ENCODE measurements at places on chromosomes 6 and 20.

DNA sequence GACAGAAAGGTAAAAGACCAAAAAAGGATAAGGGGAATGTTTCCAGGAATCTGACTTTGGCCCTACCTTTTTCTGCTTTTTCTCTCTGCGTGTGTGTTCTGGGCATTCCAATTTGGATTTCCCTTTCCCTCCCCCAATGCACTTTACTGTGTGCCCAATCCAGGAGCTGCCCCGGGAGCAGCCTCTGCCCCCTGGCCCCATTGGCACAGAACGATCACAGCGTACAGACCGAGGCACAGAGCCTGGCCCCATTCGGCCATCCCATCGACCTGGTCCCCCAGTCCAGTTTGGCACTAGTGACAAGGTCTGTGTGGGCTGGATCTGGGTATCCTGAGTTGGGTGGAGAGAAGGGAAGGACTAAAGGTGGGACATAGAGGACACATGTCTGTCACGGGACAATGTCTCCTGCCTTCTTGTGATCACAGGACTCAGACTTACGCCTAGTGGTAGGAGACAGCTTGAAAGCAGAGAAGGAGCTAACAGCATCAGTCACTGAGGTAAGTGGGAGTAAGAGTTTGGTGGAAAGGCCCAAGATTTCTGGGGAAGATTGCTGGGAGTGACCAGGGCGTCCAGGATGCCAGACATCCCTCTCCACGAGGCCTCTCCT lies 14.6 kb downstream of the PRRC2A start:
- no peaks in the 10 kb centered on the region for H3K4me1 ChIP-seq
- H3K27ac ChIP-seq, result no peak overlapping the region
- no peaks in the 10 kb centered on the region for H3K27me3 ChIP-seq
- no peak overlapping the region for H3K4me3 ChIP-seq
- H3K36me3 ChIP-seq, result peaks cover 100% of the 10 kb centered on the region
- no peak for DNase-seq

DNA sequence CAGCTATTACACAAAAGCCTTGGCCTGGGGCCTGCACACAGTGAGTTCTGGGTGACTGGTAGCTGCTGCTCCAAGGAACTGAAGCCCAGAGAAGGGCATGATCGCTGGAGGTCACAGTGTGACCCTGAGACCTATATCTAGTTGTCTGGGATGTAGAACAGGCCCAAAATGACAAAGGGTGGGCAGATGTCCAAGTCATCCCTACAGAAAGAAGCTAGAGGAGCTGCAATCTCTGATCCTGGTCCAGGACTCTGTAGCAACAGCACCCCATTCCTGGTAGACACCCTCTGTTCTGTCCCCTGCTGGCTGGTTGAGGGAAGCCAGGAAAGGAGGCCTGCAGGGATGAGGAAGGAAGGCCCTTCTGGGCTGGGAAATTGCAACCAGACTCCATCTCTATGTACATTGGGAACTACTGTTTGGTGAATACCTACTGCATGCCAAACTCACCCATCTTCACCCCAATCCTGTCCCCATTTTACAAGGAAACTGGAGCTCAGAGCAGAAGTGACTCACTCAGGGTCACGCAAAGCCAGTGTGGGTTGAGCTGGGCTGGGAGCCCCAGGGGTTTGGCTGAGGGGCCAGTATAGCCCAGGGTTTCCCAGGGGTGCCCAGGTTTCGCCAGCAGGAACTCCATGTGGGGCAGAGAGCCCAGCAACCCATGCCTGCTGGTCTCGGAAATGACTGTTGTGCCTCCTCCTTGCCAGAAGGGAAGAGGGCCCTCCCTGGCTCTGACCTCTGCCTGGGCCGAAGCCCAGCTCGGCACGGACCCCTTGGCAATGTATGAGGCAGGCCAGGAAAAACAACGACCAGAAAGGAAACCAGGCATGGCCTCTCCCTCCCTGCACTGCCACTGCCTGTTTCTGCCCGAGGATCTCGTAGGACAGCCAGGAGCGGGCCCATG lies 44.9 kb upstream of the TLDC2 start:
- H3K4me1 ChIP-seq, result peaks cover 15% of the 10 kb centered on the region
- peak overlapping the region; percentile 90 for H3K27ac ChIP-seq
- H3K27me3 ChIP-seq, result no peaks in the 10 kb centered on the region
- H3K4me3 ChIP-seq, result no peak overlapping the region
- peaks cover 19% of the 10 kb centered on the region for H3K36me3 ChIP-seq

GRCh38 chr6:129621252-129621651 lies 88.7 kb downstream of the ARHGAP18 start:
- no peaks in the 10 kb centered on the region for H3K27me3 ChIP-seq
- no peak overlapping the region for H3K4me3 ChIP-seq
- H3K36me3 ChIP-seq, result no peaks in the 10 kb centered on the region
- H3K27ac ChIP-seq, result no peak overlapping the region
- no peak for DNase-seq

GRCh38 chr6:151241853-151242252 lies 2.1 kb downstream of the AKAP12 start:
- H3K27ac ChIP-seq, result peak overlapping the region; percentile 98
- H3K36me3 ChIP-seq, result no peaks in the 10 kb centered on the region
- H3K27me3 ChIP-seq, result no peaks in the 10 kb centered on the region
- peak overlapping the region; percentile 95 for H3K4me3 ChIP-seq
- DNase-seq, result no peak
- no peaks in the 10 kb centered on the region for H3K4me1 ChIP-seq

- peak overlapping the region; percentile 83 for H3K27ac ChIP-seq
- peaks cover 45% of the 10 kb centered on the region for H3K4me1 ChIP-seq
- peak overlapping the region; percentile 20 for H3K4me3 ChIP-seq
- peaks cover 14% of the 10 kb centered on the region for H3K36me3 ChIP-seq
Observed at GRCh38 chr20:44586289-44586911, 4.0 kb downstream of the PKIG start.

- no peaks in the 10 kb centered on the region for H3K4me1 ChIP-seq
- no peak overlapping the region for H3K4me3 ChIP-seq
- no peaks in the 10 kb centered on the region for H3K36me3 ChIP-seq
- no peaks in the 10 kb centered on the region for H3K27me3 ChIP-seq
Observed at GRCh38 chr6:149166747-149167146, 150.8 kb upstream of the TAB2 start.

DNA sequence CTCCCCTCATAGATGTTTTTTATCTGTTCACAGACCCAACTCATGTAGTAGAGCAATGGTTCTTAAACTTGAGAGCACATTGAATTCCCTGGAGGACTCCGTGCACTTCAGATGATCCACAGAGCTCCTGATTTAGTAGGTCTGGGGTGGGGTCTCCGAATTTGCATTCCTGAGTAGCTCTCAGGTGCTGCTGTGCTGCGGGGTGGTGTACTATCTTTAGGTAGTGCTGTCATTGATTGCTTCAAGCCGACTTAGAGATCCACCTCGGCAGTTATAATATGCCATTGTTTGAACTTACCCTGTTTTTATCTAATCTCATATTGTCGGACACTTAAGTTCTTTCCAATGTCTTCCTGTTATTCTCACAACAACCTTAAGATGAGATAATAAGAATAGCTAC lies 45.0 kb downstream of the BMP2 start:
- H3K27ac ChIP-seq, result no peak overlapping the region
- no peaks in the 10 kb centered on the region for H3K27me3 ChIP-seq

DNA sequence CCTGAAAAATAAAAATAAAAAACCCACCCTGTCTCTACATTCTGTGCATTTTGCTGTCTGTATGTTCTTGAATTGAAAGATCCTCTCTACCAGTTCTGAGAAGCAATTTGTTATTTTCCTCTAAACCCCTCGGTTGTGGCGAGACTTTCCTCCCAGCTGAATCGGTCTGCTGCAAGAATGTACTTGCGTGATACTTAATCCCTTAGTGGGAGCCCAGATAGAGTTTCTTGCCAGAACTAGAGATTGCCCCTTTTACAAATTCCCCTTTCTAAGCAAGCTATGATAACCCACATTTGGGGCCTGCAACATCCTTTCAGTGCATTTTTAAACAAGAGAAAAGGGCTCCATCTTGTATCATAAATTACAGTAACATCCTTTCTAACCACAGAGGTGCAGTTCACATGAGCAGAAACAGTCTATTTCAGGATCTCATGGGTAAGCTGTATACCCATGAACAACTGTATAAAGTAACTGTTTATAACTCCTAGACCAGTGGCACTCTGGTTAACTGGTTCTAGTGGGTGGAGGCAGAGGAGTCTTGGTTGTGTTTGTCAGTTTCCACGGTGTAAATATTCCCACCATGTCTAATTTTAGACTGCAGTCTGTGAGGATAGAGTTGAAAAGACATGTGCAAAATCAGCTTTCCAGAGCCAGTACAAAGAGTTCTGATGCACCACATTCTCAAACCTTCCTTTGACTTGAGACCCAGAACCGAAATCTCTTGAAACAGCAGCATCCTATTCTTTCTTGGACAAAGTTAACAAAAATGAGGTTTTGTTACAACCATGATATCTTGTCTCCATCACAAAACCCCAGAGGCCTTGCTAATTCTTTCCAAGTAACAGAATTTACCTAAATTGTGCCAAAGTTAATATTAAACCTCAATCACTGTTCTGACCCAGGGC lies 113.1 kb upstream of the ZNF217 start:
- H3K27ac ChIP-seq, result peak overlapping the region; percentile 44
- no peak overlapping the region for H3K4me3 ChIP-seq
- H3K4me1 ChIP-seq, result peaks cover 10% of the 10 kb centered on the region
- H3K27me3 ChIP-seq, result no peaks in the 10 kb centered on the region

DNA sequence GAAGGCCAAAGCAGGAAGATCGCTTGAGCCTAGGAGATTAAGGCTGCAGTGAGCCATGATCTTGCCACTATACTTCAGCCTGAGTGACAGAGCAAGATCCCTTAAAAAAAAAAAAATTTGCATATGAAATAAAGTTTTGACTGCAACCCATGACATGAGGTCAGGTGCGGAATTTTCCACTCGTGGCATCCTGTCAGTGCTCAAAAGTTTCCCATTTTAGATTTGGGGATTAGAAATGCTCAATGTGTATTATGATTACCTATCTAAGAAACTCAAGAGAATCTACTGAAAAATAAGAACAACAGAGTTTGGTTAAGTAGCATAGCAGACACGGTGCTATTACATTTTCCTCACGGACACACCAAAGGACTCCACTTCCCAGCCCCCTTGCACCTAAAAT lies 11.7 kb downstream of the SLC23A2 start:
- no peaks in the 10 kb centered on the region for H3K27me3 ChIP-seq
- H3K4me1 ChIP-seq, result no peaks in the 10 kb centered on the region
- no peaks in the 10 kb centered on the region for H3K36me3 ChIP-seq
- H3K27ac ChIP-seq, result no peak overlapping the region
- no peak for DNase-seq

DNA sequence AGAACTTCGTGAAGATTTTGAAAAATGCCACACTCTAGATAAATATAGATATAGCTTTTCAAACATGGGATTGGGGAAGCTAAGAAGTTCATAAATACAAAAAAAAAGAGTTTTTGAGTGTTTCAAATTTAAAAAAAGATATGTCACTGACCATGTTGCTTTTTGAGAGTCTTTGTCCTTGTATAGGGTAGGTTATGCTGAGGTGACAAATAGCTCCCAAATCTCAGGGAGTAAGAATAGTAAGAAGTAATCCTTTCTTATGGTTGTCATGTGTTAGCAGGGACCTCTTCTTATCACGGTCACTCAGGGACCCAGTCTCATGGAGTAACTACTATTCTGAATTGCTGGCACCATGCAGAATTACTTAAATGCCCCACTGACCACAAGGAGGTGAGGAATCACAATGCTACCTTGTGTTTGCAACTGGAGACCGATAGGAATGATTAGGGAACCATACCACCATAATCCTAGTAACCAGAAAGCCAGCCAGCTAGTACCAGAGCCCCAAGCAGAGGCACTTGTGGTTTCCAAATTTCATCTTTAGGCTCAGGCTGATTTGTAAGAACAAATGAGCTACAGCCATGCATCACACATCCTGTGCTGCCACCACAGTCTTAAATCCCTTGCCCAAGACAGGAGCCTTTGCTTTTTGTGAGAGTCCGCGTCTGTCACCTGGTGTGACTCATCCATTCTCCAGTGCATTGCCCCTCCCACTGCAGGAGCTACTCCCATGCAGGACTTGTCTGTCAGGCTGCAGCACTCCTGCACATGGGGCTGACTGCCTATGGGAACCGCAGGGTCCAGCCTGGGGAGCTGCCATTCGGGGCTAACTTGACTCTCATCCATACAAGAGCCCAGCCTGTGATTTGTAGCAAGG lies 42.4 kb upstream of the ADGRF4 start:
- no peaks in the 10 kb centered on the region for H3K27me3 ChIP-seq
- no peaks in the 10 kb centered on the region for H3K4me1 ChIP-seq
- H3K4me3 ChIP-seq, result no peak overlapping the region
- H3K27ac ChIP-seq, result no peak overlapping the region
- no peak for DNase-seq
- no peaks in the 10 kb centered on the region for H3K36me3 ChIP-seq

GRCh38 chr6:18533793-18534192 lies 146.6 kb downstream of the RNF144B start:
- H3K36me3 ChIP-seq, result no peaks in the 10 kb centered on the region
- no peaks in the 10 kb centered on the region for H3K4me1 ChIP-seq
- H3K4me3 ChIP-seq, result no peak overlapping the region
- DNase-seq, result no peak

- H3K36me3 ChIP-seq, result no peaks in the 10 kb centered on the region
- no peak for DNase-seq
- H3K4me3 ChIP-seq, result no peak overlapping the region
Observed at GRCh38 chr20:12207875-12208274, 290.2 kb downstream of the BTBD3 start.

GRCh38 chr6:169520104-169520503 lies 181.7 kb downstream of the WDR27 start:
- no peak overlapping the region for H3K4me3 ChIP-seq
- no peaks in the 10 kb centered on the region for H3K4me1 ChIP-seq
- no peaks in the 10 kb centered on the region for H3K36me3 ChIP-seq
- no peak for DNase-seq

DNA sequence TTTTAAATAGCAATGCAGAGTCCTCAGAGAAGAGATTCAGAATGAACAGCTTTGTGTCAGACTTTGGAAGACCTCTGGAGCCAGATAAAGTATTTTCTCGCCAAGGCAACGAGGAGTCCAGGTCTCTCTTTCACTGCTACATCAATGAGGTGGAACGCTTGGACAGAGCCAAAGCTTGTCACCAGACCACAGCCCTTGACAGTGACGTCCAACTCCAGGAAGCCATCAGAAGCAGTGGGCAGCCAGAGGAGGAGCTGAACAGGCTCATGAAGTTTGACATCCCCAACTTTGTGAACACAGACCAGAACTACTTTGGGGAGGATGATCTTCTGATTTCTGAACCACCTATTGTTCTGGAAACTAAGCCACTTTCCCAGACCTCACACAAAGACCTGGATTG lies 55.5 kb downstream of the MRAP2 start:
- no peak for DNase-seq
- H3K27me3 ChIP-seq, result no peaks in the 10 kb centered on the region
- peaks cover 6% of the 10 kb centered on the region for H3K4me1 ChIP-seq
- H3K27ac ChIP-seq, result no peak overlapping the region
- H3K4me3 ChIP-seq, result no peak overlapping the region
- no peaks in the 10 kb centered on the region for H3K36me3 ChIP-seq

GRCh38 chr6:19558201-19558600 lies 279.0 kb upstream of the ID4 start:
- no peaks in the 10 kb centered on the region for H3K27me3 ChIP-seq
- no peaks in the 10 kb centered on the region for H3K36me3 ChIP-seq
- H3K4me1 ChIP-seq, result no peaks in the 10 kb centered on the region
- H3K27ac ChIP-seq, result no peak overlapping the region
- H3K4me3 ChIP-seq, result no peak overlapping the region

GRCh38 chr20:2293486-2293885 lies 2.3 kb upstream of the TGM3 start:
- no peak for DNase-seq
- no peaks in the 10 kb centered on the region for H3K4me1 ChIP-seq
- H3K27me3 ChIP-seq, result peaks cover 14% of the 10 kb centered on the region
- no peak overlapping the region for H3K4me3 ChIP-seq
- no peaks in the 10 kb centered on the region for H3K36me3 ChIP-seq

Data from tibial artery (tissue), 4 donors.